Suprapubic skin (tissue), 4 donors: ENCODE measurements at places on chromosomes 4 and X.

DNA sequence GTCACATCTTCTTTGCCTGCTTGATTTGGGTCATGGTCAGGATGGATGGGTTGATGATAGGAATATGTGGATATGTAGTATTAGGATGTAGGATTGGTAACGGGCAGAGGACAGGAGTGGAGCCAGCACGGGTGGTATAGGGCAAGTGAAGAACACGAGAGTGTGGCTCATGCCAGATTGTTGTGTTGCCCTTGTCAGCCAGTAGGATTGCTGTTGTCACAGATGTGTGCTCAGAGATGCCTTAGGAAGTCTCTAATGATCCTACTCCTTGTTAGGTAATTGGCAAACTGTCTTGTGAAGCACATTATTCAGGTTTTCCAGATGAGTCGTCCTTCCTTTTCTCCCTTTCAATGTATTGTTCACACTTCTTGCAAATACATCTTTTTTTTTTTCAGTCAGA, 5.5 kb downstream of the ATP10D start:
- H3K4me1 ChIP-seq: peaks cover 33% of the 10 kb centered on the region
- no peak for DNase-seq
- H3K27me3 ChIP-seq: no peaks in the 10 kb centered on the region
- H3K4me3 ChIP-seq: no peak overlapping the region
- no peaks in the 10 kb centered on the region for H3K36me3 ChIP-seq

DNA sequence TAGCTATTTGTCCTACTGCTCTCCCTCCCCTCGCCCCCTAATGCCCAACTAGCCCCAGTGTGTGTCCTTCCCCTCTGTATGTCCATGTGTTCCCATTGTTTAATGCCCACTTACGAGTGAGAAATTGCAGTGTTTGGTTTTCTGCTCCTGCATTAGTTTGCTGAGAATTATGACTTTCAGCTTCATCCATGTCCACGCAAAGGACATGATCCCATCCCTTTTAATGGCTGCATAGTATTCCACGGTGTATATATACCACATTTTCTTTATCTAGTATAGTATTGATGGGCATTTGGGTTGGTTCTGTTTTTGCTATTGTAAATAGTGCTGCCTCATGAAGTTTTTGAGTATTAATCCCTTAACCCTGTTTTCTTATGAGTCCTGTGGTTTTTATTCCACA, 33.6 kb upstream of the CFAP299 start:
- no peak for DNase-seq
- no peaks in the 10 kb centered on the region for H3K36me3 ChIP-seq
- no peak overlapping the region for H3K4me3 ChIP-seq
- H3K4me1 ChIP-seq: no peaks in the 10 kb centered on the region

DNA sequence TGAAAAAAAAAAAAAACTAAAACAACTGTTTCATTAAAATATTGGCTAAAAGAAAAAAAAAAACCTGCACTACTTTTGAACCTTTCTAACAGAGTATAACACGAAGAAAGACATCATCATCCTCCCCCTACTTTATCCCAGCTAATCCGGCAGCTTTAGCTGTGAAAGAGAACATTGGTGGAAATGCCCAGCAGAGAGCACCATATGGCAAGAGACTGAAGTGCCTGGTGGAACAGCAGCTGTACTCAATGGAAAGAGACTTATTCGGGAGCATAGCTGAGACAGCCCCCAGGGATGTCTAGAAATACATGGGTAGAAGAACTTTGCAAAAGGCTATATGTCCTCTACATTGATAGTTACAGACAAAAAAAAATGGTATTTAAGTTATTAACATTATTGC, 30.3 kb downstream of the STPG2 start:
- H3K4me1 ChIP-seq: no peaks in the 10 kb centered on the region
- H3K36me3 ChIP-seq: no peaks in the 10 kb centered on the region
- H3K4me3 ChIP-seq: no peak overlapping the region
- no peaks in the 10 kb centered on the region for H3K27me3 ChIP-seq
- H3K27ac ChIP-seq: no peak overlapping the region
- DNase-seq: no peak

DNA sequence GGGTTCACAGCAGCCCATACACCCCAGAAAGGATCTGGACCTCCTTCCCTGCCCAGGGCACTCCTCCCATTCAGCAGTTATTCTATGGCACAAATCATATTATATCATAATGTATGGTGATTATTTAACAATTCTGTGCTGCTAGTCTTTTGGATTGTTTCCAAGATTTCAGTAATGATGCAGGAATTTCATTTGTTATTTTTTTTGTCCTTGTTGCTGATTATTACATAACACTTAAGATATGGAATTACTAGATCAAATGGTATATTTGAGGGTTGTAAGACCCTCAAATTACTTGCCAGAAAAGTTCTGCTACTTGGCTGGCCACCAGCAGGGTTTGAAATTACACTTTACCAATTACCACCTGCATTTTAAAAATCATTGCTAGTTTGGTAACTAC, 36.4 kb downstream of the QDPR start:
- no peak overlapping the region for H3K27ac ChIP-seq
- DNase-seq: no peak
- H3K36me3 ChIP-seq: peaks cover 4% of the 10 kb centered on the region
- H3K4me3 ChIP-seq: no peak overlapping the region
- no peaks in the 10 kb centered on the region for H3K27me3 ChIP-seq

DNA sequence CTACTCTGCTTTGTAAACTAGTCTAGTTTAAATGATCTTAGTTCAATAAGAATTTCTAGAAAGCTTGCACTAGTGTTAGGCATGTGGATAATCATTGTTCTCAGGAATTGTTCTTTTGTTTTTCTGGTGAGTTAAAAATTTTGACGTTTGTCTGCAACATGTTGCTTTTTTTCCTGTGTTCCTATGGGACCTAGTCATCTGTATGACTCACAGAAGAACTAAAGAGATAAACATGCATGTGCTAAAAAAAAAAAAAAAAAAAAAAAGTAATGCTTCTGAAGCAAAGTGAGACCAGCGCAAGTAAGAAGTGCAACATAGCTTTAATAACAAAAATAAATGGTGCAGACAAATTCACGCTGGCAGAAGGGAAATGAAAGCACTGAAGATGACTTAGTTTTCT, 471.2 kb downstream of the IQCM start:
- no peak overlapping the region for H3K4me3 ChIP-seq
- H3K27me3 ChIP-seq: no peaks in the 10 kb centered on the region
- H3K27ac ChIP-seq: no peak overlapping the region
- H3K36me3 ChIP-seq: no peaks in the 10 kb centered on the region
